Activated T-cell treated with anti-CD3 and anti-CD28 coated beads, Interleukin-2, amount 50 U/mL, for 72 hours (primary cell): ENCODE measurements at places on chromosomes 6 and 20. TPM values are rescaled to one million over a fixed set of nuclear protein-coding genes. Genes with fewer than 3 reads are reported as not detected.

The SIRPA gene
- total RNA-seq = 0.22 TPM

The SDC4 gene
- 37.7 TPM for total RNA-seq

The NQO2 gene
- 47.3 TPM for total RNA-seq

The TSPO2 gene
- not detected for total RNA-seq

The DZANK1 gene
- total RNA-seq = 3.0 TPM

- H3K4me1 ChIP-seq = peaks cover 6% of the 10 kb centered on the region
- no peaks in the 10 kb centered on the region for H3K36me3 ChIP-seq
- H3K27me3 ChIP-seq = peaks cover 5% of the 10 kb centered on the region
These were observed 64.8 kb downstream of the KIAA0319 start for GRCh38 chr6:24581084-24581669.

- H3K4me3 ChIP-seq = peak overlapping the region; percentile 35
- H3K27ac ChIP-seq = no peak overlapping the region
- H3K36me3 ChIP-seq = no peaks in the 10 kb centered on the region
- peaks cover 17% of the 10 kb centered on the region for H3K4me1 ChIP-seq
- peaks cover 7% of the 10 kb centered on the region for H3K27me3 ChIP-seq
These were observed 52.9 kb downstream of the ATP9A start for GRCh38 chr20:51715163-51715855.

- H3K27me3 ChIP-seq = no peaks in the 10 kb centered on the region
- no peak overlapping the region for H3K27ac ChIP-seq
- no peak for DNase-seq
- H3K36me3 ChIP-seq = no peaks in the 10 kb centered on the region
- peaks cover 16% of the 10 kb centered on the region for H3K4me1 ChIP-seq
These were observed 399.4 kb downstream of the CD83 start for GRCh38 chr6:14516956-14517355.

DNA sequence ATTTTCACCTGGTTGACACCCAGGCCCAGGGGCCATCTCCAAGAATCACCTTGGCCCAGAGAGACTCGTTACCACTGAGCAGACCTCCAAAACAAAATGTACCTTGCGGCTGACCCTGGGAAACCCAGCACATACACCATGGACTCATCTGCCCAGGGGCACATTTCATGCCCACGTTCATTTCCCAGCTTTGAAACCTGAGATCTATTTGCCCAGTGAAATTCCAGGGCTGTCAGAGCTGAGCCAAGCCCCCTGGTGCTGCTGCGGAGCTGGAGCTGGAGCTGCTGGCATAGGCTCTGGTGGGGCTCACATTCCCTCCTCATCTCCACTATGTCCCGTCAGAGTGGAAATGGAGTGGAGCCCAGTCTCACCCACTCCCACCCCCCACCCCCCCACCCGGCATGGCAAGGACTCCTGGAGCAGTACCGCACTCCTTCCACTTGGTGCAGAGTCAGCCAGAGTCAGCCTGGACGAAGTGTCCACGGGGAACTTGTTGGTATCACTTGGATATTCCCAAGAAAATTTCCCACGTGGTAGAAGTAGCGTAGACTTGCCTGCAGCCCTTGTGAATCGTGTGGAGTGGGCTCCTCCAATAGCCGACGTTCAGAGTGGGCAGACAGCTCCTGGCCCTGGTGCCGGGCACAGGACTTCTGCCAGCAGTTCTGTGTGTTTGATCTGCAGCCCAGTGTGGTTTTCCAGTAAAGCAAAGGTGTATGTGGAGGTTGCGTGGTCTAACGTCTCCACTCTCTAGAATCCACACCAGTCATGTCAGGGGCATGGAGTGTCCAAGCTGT lies 18.1 kb upstream of the OSER1 start:
- H3K27ac ChIP-seq = no peak overlapping the region
- peaks cover 7% of the 10 kb centered on the region for H3K4me1 ChIP-seq
- no peaks in the 10 kb centered on the region for H3K36me3 ChIP-seq
- no peak overlapping the region for H3K4me3 ChIP-seq

DNA sequence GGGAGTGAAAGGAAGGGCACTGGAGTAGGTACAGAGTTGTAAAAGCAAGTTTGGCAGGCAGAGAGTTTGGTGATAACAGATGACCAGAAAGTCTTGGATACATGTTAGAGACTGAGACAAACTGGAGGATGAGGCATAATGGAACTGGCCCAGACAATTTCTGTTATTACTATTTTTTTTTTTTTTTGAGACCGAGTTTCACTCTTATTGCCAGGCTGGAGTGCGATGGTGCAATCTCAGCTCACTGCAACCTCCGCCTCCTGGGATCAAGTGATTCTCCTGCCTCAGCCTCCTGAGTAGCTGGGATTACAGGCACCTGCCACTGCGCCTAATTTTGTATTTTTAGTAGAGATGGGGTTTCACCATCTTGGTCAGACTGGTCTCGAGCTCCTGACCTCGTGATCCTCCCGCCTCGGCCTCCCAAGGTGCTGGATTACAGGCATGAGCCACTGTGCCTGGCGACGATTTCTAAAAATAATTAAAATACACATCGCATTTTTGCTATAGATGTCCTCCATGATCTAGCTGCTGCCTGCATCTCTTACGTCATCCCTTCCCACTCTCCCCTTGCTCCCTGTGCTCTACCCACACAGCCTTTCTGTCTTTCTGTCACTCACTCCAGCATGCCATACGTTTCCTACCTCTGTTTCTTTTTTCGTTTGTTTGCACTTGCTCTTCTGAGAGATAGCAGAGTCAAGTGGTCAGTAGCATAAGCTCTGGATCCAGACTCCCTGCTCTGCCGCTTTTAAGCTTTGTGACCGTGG lies 23.5 kb downstream of the MAPK14 start:
- no peaks in the 10 kb centered on the region for H3K4me1 ChIP-seq
- H3K36me3 ChIP-seq = no peaks in the 10 kb centered on the region

DNA sequence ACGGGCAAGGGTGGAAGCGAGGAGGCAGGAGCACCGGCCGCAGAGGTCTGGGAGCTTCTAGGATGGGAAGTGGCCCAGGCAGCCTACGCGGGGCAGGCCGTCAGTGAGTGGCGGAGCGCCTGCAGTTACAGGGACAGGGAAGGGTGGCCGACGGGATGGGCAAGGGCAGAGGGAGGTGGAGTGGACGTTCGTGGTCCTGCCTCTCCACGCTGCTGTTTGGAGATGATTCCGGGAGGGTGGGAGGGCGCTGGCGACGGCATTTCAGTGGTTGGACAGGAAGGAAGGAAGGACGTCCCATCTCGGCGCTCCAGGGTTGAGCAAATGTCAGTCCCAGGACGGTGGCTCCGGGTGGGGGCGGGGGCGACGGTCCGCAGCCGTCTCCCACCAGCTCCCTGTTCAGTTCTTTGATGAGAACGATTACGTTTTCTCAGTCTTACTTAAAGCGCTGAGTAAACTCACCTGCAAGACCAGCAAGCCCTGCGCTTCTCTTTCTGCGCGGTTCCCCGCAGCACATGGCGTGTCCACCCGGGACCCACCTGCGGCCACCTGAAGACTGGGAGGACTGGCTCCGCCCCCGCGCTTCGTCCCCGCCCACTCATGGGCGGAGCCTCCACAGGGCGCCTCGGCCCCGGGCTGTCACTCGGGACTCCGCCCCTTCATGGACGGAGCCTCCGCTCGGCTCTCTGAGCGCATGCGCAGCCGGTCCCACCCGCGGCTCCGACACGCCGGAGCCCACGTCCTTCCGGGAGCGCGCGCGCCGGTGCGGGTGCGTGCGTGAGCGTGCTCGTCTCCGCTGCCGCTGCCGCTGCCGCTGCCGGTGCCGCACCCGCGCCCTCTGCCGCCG lies at the start of gene DNAJC5:
TSS of gene DNAJC5 (plus strand) at position 769 of the 844 bp plus-strand sequence. CDS start 33,220 bp downstream, outside the sequence.
- peak; percentile 96 for DNase-seq
- peak within 1 kb of the TSS; percentile 99 for H3K4me3 ChIP-seq
- H3K36me3 ChIP-seq = peaks cover 4% of the 10 kb centered on the region
- no peaks in the 10 kb centered on the region for H3K27me3 ChIP-seq

GRCh38 chr6:36336779-36337241 lies at the start of gene BNIP5:
BNIP5 (minus strand) TSS chr6:36336888; CDS start chr6:36330690, 6,198 bp downstream.
- no peak within 1 kb of the TSS for H3K4me3 ChIP-seq
- H3K27me3 ChIP-seq = peaks cover 52% of the 10 kb centered on the region
- DNase-seq = no peak
- H3K27ac ChIP-seq = no peak within 1 kb of the TSS
- peaks cover 34% of the 10 kb centered on the region for H3K4me1 ChIP-seq
